Urinary bladder (tissue), 4 donors: ENCODE measurements at places on chromosomes 16 and 17. TPM values are rescaled to one million over a fixed set of nuclear protein-coding genes. Genes with fewer than 3 reads are reported as not detected.

The HLF gene
- total RNA-seq: 7.7 TPM

DNA sequence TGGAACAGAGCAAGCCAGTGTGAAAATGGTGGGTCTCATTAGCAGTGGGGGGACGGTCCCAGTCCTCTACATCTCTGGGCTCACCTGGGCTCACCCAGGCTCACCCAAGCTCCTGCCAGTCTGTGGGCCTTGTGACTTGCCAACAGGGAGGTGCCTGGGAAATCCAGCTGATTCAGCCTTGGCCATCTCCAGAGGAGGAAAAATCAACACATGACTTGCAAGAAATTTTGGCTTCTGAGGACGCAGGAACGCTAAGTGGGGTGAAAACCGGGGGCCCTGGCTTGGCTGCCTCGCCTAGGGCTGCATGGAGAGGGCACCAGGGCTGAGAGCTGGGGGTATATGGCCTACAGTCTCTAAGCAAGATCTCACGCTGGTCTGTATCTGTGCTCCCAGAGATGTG, 47.7 kb downstream of the VAC14 start:
- no peak for DNase-seq

DNA sequence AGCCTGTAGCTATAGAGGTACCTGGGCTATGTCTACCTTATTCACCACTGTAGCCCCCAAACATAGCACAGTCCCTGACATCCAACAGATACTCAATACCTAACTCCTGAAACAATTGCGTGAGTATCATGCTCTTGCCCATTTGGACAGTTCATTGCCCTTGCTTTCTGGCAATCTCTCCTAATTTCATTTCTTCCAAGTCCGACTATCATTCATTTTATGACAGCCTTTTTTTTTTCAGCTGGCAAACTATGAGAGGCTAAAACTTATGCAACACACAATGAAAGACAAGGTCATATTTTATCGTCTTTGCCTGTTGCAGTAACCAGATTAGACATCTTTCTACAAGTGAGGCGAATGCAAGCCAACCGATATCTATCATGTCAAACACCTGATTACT, 169.2 kb downstream of the RBFOX1 start:
- DNase-seq: no peak

GRCh38 chr16:12545792-12546342, 257.8 kb downstream of the CPPED1 start:
- no peak for DNase-seq

The DHRS7C gene
- 1.1 TPM for total RNA-seq

GRCh38 chr17:38982858-38983746, 15.9 kb upstream of the FBXO47 start:
- no peak for DNase-seq

- DNase-seq: no peak
These were observed 26.5 kb upstream of the ZFHX3 start for GRCh38 chr16:73074382-73074781.

The NACA2 gene
- not detected for total RNA-seq

DNA sequence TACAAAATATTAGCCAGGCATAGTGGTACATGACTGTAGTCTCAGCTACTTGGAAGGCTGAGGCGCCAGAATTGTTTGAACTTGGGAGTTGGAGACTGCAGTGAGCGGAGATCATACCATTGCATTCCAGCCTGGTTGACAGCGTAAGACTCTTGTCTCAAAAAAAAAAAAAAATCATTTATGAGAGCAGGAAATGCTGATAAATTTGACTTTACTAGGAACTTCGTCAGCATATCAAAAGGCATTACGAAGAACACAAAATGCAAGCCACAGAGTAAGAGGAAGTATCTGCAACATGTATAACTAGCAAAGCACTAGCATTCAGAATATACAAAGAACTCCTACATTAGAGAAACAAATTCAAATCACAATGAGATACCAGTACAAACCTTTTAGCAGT, 279.3 kb downstream of the ZFHX3 start:
- no peak for DNase-seq

The KLHL10 gene
- 0.48 TPM for total RNA-seq

The ATAD5 gene
- total RNA-seq: 10.6 TPM

DNA sequence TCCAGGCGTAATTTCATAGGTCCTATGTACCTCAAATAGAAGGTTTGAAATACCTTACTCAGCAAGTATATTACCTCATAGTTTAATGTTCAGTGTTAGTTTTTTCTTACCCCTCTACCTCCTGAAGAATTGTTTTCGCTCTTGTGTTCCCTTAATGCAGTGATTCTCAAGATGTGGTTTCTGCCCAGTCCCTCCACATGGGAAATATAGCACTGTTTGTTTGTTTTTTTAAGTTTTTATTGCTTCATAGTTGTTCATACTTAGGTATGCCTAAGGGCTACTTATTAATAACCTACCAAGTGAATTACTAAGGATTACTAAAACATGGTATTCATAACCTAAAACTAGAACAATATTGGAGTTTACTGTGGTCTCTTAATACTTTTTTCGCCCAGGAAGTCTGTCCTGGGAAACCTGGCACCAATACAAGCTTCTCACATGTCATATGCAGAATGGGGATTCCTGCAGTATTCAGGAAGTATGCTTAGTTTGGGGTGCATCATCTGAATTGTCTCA, 5.0 kb downstream of the RSPRY1 start:
- no peak for DNase-seq

The EFNB3 gene
- total RNA-seq: 3.3 TPM

The CCL3 gene
- 3.6 TPM for total RNA-seq

DNA sequence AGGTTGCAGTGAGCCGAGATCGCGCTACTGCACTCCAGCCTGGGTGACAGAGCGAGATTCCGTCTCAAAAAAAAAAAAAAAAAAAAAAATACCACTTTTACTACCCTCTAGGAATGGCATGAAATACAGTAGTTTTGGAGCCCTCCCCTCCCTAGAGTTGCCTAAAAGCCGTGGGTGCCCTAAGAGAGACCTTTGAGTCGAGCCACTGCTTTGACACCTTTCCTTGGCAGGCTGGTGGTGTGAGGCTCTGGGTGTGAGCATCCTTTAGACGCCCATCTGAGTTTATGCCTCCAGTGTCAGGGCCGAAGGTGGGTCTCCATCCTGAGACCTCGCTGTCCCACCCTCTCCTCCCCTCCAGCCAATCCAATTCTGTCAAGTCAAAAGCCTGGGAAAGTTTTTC, 46.2 kb downstream of the RAP1GAP2 start:
- no peak for DNase-seq
